Right atrium auricular region (tissue), 2 donors: ENCODE measurements at places on chromosomes 3 and 15. TPM values are rescaled to one million over a fixed set of nuclear protein-coding genes. Genes with fewer than 3 reads are reported as not detected.
A peak's percentile ranks its signal among the peaks of the same experiment; 100 is the strongest.

GRCh38 chr3:113221721-113222257 is 10.4 kb downstream of the BOC start:
- H3K36me3 ChIP-seq = no peaks in the 10 kb centered on the region
- no peak overlapping the region for H3K4me3 ChIP-seq
- no peak overlapping the region for H3K27ac ChIP-seq
- no peaks in the 10 kb centered on the region for H3K4me1 ChIP-seq
- DNase-seq = no peak

- DNase-seq = peak; percentile 82
- no peaks in the 10 kb centered on the region for H3K27me3 ChIP-seq
- H3K36me3 ChIP-seq = no peaks in the 10 kb centered on the region
- H3K4me1 ChIP-seq = no peaks in the 10 kb centered on the region
Observed at GRCh38 chr3:50163572-50164455, 8.7 kb downstream of the SEMA3F start.

GRCh38 chr3:119571230-119571629 is 8.1 kb upstream of the ADPRH start:
- no peaks in the 10 kb centered on the region for H3K27me3 ChIP-seq
- peak overlapping the region; percentile 43 for H3K27ac ChIP-seq
- no peak for DNase-seq
- H3K36me3 ChIP-seq = no peaks in the 10 kb centered on the region

- peak overlapping the region; percentile 25 for H3K27ac ChIP-seq
- H3K27me3 ChIP-seq = no peaks in the 10 kb centered on the region
- H3K4me1 ChIP-seq = no peaks in the 10 kb centered on the region
Observed at GRCh38 chr3:61682671-61683548, 121.5 kb downstream of the PTPRG start.

GRCh38 chr3:131541288-131541687 is 38.5 kb upstream of the MRPL3 start:
- H3K4me1 ChIP-seq = no peaks in the 10 kb centered on the region
- DNase-seq = no peak
- H3K27me3 ChIP-seq = no peaks in the 10 kb centered on the region

RAD51 gene
- not detected for total RNA-seq
